NCI-H2171 treated with DMSO at 0.1 percent for 48 hours (cell line): ENCODE measurements at places on chromosomes 1 and 21.

GRCh38 chr1:58633121-58633520, 56.1 kb upstream of the TACSTD2 start:
- DNase-seq = no peak

- DNase-seq = peak; percentile 69
Measured at GRCh38 chr1:37995751-37996345, 6.0 kb upstream of the SF3A3 start.

DNA sequence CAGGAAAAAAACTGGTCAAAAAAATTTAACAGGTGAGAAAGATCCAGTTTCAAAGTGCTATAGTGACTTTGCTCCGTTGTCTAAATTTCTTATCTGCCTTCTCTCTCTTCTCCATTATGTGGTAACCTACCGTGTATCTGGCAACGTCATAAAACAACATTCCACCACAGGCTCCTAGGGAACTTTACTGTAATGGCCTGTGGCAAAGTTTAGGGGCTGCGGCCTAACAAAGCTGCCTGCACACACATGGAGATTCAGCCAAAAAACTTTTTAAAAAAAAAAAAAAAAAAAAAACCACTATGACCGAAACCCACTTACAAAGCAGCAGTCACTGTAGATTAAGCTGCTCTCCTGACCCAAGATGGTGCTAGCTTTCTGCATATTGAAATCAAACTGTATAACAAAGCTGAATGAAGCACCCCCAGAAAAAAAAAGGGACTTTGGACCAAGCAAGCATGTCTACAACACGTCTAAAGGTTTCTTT, 202.6 kb downstream of the SLC45A1 start:
- no peak for DNase-seq

DNA sequence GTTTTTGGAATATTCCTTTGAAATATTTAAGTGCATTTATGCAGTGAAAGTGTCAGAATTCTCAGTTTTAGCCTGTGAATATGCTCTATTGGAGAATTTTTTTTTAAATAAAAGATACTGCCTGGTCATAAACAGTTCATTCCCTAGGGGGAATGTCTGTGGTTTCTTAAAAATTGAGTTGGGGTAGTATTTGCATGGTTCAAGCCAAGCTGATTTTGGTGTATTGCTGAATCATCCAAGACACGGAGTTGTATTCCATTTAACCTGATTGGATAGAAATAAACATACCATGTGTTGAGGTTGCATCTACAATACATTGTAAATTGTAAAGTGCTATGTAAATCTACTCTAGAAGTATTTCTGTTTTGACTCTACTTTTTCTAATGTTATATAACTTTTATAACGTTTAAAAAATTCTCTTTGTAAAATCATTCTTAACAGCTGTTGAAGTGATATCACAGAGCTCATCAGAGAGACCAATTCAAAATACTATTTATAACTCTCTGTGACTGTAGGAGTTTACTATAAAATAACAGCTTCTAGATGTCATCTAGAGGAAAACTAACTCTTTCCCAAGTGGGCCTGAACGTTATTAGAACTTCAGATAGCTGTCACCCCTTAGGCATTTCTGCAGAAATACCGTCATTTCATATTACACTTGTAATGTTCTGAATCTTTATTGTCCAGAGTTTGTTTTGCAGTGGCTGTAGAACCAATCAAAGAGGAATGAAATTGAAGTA, 199.1 kb downstream of the USP25 start:
- DNase-seq = no peak

DNA sequence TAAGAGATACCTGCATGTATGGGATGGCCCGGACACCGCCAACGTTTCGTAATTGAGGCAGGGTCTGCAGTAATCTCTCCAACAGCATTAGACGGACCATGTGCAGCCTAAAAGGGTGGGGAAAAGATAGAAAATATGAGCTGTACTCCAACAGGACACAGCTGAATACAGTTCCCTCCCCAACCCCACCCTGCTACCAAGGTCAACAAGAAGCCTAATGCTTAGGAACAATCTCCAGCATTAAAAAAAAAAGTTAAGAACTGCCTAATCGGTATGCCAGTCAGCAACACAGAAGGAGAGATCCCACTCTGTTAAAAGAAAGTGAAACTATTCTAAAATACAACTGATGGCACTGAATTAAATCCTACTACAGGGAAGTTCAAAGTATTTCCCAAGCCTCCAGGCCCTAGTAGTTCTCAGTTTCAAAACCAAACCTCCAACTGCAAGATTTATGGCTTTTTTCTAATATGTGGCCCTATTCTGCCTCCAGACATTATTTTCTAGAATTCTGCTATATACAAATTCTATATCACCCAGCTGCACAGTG, 81.0 kb downstream of the UBR4 start:
- no peak for DNase-seq

GRCh38 chr1:242710286-242710685, 185.8 kb upstream of the PLD5 start:
- DNase-seq = no peak

GRCh38 chr21:46469275-46469674, 10.6 kb downstream of the DIP2A start:
- DNase-seq = no peak
